ENCODE measurements at places on chromosomes 5 and 9. TPM values are rescaled to one million over a fixed set of nuclear protein-coding genes. Genes with fewer than 3 reads are reported as not detected.

The GDA gene
- 1.2 TPM for total RNA-seq

The FOXD4L3 gene
- 0.12 TPM for total RNA-seq

The IFNA21 gene
- not detected for total RNA-seq

The BRINP1 gene
- 0.17 TPM for total RNA-seq

The RPP25L gene
- 46.7 TPM for total RNA-seq

The PKD2L2 gene
- 0.12 TPM for total RNA-seq

The PFDN1 gene
- total RNA-seq, result 96.0 TPM

The MCC gene
- total RNA-seq, result 0.43 TPM

The NFIL3 gene
- 11.0 TPM for total RNA-seq

The SLC25A2 gene
- not detected for total RNA-seq

The INSL4 gene
- 17.9 TPM for total RNA-seq

The GABRA1 gene
- total RNA-seq, result not detected
